ENCODE measurements at places on chromosomes 5 and 9.

DNA sequence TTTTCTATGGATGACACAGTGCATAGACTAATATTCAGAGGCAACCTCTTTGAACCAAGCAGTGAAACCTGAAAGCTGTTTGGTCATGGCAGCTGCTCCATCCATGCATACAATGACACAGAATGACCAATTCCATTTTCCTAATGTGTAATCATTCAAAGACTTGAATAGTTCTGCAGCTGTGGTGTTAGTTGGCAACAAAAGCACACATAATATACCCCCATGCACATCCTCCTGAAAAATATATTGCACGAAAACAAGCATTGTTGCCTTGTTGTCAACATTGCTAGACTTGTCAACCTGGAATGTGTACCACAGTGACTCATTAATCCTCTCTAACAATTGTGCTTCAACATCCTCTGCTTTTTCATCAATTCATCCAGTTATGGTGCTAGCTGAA is 71.0 kb upstream of the SEMA6A start:
- no peak for DNase-seq

DNA sequence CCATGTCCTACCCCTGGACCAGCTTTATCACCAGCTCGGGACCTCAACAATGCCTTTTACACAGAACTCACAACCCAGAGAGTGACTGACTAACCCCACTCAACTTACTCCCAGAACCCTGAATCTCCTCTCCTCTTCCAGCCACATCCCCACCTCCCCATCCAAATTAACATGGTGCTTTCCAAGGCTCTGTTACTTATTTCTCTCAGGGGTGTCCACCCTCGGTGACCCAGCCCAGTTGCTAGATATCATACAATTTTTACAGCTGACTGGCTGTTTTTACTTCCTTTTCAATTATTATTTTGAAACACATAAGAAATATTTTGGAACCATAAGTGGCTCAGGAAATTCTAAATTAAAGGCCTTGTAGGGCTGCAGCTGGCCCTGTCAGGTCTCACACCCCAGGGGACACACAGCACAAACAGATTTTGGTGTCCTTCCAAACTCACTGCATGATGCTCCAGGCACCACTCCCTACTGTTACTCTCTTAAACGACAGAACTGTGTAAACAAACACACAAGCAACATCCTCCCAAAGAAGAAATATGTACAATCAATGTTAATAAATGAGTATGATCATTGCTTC is 180.6 kb downstream of the ADAMTS12 start:
- DNase-seq = no peak

- DNase-seq = no peak
Measured at GRCh38 chr5:142872795-142873194, 102.6 kb downstream of the ARHGAP26 start.

- no peak for DNase-seq
Measured at GRCh38 chr5:88748666-88749065, 134.3 kb downstream of the MEF2C start.

DNA sequence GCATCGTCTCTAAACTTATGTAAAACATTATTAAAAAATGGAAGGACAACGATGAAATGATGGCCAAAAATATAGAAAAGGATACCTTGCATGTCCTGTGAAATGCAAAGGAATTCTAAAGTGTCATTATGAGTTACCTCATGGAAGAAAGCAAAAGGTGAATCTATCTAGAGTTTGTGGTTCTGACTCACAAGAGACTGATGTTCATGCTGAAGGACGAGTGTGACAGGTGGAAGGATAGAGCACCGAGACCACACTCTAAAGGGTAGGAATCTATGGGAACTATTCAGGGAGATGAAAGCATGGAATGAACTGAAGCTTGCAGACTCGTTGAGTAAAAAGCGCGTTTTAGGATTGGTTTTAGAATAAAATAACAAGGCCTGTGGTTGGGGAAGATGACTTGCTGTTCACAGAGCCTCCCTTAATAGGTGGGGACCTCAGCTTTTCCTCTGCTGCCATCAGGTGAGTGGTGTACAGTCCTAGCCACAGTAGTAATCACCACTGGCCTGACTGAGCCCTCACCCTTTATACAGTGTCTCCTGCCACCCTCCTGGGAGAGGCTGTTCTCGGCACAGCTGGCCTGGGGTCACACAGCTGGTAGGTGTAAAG is 11.2 kb downstream of the TENT4A start:
- no peak for DNase-seq

DNA sequence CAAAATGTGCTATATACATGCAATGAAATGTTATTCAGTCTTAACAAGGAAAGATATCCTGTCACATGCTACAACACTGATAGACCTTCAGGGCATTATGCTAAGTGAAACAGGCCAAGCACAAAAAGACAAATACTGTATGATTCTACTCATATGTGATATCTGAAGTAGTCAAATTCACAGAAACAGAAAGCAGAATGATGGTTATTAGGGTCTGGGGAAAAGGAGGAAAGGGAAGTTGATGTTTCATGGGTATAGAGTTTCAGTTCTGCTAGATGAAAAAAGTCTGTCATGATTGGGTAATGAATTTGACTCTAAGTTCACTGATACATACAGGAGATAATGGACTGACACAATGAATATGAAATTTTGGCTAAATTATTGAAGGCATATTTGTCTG is 11.2 kb upstream of the RIC1 start:
- no peak for DNase-seq

GRCh38 chr5:54222336-54222735 is 88.0 kb downstream of the ARL15 start:
- DNase-seq = no peak

Measured in DMS153 (cell line).